Pancreas (tissue), 10 donors: ENCODE measurements at places on chromosomes 16 and 17.

DNA sequence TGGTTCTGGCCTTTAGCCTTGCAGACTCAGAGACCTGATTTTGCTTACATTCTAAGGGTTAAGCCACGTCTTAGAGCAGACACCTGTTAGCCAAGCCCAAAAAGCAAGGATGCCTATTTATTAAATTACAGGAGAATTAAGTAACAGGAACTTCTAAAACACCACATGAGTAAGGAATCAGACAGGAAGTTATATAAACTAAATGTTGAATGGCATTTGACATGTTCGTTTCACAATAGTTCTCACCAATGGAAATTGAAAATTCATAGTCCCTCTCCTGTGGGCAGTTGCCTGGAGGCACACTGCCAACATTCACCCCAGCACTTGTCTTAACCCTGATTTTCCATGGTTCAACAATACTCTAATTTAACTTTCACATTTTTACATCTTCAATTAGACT is 9.0 kb downstream of the KRTAP9-7 start:
- no peak for DNase-seq

GRCh38 chr17:17824119-17824782 is 12.5 kb downstream of the SREBF1 start:
- no peak for DNase-seq

DNA sequence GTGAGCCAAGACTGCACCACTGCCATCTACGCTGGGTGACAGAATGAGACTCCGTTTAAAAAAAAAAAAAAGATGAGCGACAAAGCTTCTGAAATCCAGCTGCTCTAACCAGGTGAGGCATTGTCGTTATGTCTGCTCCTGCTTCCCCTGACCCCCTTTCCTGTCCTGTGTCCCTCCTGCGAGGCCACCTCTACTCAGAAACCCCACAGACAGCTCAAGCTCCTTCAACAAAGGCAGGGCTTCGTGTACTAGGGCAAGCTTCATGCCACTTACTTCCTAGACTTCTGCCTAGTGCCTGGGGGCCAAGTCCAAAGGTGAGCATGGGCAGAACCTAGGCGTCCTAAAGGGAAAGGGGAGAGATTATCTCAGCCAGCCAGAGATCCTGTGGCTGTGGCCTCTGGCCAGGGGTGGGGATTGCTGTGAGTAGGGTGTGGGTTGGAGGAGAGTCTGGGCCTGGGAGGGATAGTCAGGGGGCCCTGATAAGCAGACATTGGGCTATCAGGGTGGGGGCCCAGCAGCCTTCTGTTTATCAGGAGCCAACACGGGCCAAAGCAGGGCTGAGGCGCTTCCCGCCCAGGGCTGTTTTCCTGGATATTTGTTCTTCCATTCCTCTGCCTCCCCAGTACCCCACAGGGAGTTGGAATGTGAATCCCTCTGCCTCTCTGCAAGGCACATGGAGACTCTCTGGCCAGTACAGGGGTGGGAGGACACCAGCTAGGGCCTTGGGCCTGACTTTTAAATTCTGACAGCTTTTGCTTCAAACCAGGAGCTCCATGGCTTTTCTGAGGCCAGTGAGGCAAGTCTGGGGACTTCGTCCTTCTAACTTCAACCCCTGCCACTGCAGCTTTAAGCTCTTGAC is 10.4 kb downstream of the ERAL1 start:
- peak; percentile 23 for DNase-seq

GRCh38 chr17:44310188-44310587 is 1.8 kb downstream of the RUNDC3A start:
- no peak for DNase-seq

- DNase-seq: peak; percentile 44
Measured at GRCh38 chr16:21708533-21709115, 44.9 kb downstream of the OTOA start.

DNA sequence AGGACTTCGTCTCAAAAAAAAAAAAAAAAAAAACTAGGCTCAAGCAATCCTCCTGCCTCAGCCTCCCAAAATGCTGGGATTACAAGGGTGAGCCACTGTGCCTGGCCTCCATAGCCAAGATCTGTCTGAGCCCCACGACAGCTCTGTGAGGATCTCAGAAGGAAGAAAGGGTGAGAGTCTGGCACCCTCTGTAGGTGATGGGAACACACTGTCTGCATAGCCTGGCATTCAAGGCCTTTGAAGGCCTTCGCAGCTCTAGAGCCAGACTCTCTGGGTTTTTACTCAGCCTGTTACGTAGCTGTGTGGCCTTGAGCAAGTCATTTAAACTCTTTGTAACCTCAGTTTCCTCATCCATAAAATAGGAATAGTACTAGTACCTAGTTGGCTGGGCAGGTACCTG is 6.3 kb upstream of the XPO6 start:
- DNase-seq: no peak
